ENCODE measurements at places on chromosomes 3 and 15. TPM values are rescaled to one million over a fixed set of nuclear protein-coding genes. Genes with fewer than 3 reads are reported as not detected.

DNA sequence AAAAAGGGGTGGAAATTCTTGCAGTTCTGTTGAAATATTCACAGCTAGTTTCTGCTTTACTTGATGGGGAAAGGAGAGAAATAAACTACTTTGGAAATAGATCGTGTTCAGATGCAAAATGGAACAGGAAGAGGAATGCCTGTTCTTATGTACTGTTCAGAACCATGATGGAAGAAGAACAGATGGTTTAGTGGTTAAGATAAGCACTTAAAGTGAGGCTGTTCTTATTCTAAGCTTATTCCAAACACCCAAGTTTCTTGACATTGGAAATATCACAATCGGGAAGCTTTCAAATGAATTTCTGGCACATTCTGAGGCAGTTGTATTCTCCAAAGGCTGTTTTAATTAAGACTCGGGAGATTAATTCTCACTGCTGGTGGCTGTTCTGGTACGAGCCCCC is 228.5 kb downstream of the LSAMP start:
- DNase-seq, result no peak

CCR9 gene
- not detected for total RNA-seq

TGM5 gene
- total RNA-seq, result not detected

- no peak for DNase-seq
Observed at GRCh38 chr15:82132742-82133141, 86.9 kb upstream of the MEX3B start.

- DNase-seq, result no peak
Observed at GRCh38 chr3:170233530-170233929, 11.3 kb downstream of the PRKCI start.

- no peak for DNase-seq
Observed at GRCh38 chr15:101025896-101026631, 106.9 kb downstream of the LRRK1 start.

FOXB1 gene
- 0.09 TPM for total RNA-seq

- no peak for DNase-seq
Observed at GRCh38 chr15:77457191-77457904, 36.7 kb downstream of the HMG20A start.

HDAC11 gene
- total RNA-seq, result 1.7 TPM

FGF12 gene
- total RNA-seq, result 1.5 TPM

GOLGA6L4 gene
- total RNA-seq, result 1.1 TPM

- no peak for DNase-seq
Observed at GRCh38 chr15:28932361-28932760, 46.6 kb downstream of the APBA2 start.
